ENCODE measurements at places on chromosomes 13 and 19.
A peak's percentile ranks its signal among the peaks of the same experiment; 100 is the strongest.

DNA sequence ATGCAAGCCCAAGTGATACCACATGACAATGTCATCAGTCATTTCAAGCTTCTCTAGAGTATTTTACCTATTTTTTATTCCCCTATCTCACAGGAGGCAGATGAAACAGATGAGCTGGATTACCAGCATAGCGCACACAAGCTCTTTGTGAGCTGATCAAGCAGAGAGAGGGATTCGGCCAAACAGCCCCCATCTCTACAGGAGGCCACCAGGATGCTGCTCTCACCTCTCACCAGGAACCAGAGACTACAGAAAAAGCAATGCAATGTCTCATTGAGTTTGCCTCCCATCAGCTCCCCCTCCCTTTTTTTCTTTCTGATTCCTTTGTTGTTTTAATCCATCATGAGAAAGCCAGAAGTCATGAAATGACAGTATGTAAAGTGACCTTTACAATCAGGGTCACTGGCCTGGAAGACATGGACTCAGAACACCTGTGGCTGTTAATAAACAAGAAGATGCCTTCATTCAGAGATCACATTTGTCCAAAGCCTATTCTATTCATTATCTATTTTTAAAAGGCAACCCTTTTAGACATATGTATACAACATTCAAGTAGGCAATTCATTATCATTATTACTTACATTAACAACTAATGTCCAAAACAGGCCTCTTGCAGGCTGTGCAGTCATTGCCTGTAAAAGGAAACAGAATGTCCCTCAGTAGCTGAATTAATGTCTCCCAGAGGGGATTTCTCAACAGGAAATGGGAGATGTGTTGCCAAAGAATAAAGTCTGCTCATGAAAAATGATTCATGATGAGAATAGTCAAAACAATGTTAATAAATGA, 656.6 kb downstream of the TBC1D4 start:
- no peak for DNase-seq

DNA sequence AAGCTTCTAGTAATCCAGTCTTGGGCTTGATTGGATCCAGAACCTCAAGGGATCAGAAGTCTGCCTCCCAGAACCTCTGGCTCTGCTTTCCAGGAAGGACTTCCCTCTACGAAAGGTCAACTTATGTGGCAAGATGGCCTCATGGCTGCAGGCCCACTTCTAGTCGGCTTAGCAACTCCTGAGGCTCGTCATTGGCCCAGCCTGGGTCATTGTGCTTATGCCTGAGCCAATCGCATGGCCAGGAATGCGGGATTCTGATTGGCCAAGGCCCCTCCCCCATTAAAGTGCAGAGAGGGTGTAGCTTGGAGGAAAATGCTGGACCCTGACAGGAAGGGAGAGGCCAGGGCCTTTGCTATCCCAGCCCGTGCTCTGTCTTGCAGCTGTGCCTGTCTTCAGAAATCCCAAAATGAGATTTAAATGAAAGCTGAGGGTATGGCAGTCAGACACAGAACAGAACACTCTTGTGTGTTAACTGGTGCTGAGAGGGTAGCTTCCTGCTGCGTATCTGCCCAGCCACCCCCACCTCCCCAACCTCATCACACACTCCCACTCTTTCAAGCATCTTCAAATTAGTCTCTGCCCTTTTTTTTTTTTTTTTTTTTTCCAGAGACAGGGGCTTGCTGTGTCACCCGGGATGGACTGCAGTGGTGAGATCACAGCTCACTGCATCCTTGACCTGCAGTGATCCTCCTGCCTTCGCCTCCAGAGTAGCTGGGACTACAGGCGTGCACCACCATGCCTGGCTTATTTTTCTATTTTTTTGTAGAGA, 5.5 kb upstream of the CCNE1 start:
- no peak for DNase-seq

GRCh38 chr19:32324631-32325285, 20.7 kb upstream of the ZNF507 start:
- DNase-seq: no peak

- DNase-seq: peak; percentile 26
These were observed at the start of gene RASGRP4 for GRCh38 chr19:38425810-38426466. RASGRP4 (minus strand) TSS chr19:38426219; CDS start chr19:38426091, 128 bp downstream.

DNA sequence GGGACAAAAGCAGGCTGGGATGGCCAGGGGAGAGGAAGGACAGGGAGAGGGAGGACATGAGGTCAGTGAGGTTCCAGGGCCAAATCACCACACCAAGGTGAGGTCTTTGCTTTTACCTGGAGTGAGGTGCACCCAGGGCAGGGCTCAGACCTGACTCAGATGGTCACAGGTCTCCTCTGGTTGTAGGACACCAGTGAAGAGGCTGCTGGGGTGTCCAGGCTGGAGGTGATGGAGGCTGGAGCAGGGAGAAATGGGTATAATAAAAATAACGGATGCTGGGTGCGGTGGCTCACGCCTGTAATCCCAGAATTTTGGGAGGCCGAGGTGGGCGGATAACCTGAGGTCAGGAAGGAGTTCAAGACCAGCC, 6.9 kb downstream of the GRAMD1A start:
- no peak for DNase-seq

DNA sequence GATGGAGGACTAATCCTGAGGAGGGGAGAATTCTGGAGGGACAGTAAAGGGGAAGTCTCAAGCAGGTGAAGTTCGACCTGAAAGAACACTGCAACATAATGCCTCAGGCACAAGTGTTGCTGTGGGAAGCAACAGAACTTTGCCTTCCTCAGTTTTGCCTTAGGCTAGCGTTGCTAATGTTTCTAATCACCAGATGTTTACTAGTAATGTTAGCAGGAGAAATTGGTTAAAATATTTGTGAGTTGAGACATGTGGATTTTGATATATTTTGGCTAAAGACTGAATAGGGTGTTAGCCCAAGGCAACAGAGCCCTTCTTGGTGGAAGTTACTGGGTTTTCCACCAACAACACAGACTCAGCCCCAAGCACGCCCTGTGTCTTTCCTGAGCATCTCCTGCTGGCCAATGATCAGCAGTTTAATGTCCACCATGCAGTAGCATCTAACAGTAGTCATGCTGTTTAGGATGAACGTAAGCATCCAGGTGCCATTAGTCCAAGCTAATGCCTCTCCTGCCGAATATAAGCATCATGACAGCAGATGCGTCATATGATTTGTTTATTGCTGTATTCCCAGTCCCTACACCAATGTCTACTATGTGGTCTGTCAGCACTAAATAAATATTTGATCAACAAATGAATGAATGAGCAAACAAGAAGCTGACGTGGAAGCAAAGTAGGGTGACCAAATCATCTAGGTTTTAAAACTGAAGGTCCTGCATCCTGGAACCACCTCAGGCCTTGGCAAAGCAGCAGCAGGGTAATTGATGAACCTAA, 511.9 kb upstream of the HTR2A start:
- DNase-seq: no peak

GRCh38 chr19:45701676-45702075, 9.2 kb downstream of the QPCTL start:
- no peak for DNase-seq

- DNase-seq: no peak
These were observed 25.3 kb downstream of the TM9SF2 start for GRCh38 chr13:99526549-99526948.

GRCh38 chr19:56301155-56301554, 13.5 kb downstream of the ZSCAN5A start:
- no peak for DNase-seq
